ENCODE measurements at places on chromosomes 4 and X.

- no peak for DNase-seq
Measured at GRCh38 chrX:116306218-116306617, 130.2 kb upstream of the SLC6A14 start.

- no peak for DNase-seq
Measured at GRCh38 chr4:36242629-36243354, 1.5 kb downstream of the ARAP2 start.

DNA sequence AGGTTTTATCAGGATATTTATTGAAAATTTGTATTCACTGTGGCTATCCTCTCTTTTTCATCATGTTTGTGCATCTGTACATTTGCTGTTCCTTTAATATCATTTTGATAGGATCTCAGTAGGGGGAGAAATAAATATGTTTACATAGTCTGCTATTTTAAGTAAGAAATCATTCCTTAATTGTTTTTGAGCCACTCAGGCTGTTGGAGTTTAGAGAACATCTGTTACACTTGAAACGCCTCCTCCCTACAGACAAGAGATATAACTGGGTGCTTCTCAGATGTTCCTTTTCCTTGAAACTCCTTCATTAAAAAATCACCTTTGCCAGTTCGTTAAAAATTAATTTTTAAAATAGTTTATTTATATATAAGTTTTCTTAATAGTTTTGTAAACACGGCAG, 59.4 kb downstream of the QRFPR start:
- no peak for DNase-seq

DNA sequence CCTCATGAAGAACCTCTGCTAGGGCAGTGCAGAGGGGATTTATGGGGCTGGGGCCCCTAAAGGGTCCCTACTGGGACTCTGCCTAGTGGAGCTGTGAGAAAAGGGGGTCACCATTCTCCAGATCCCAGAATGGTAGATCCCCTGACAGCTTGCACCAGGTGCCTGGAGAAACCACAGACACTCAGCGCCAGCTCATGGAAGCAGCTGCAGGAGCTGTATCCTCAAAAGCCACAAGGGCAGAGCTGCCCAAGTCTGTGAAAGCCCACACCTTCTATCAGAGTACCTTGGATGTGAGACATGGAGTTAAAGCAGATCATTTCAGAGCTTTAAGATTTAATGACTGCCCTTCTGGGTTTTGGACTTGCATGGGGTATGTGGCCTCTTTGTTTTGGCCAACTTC, 38.6 kb downstream of the MAP9 start:
- DNase-seq = no peak

- DNase-seq = no peak
Measured at GRCh38 chrX:8090906-8091305, 80.2 kb downstream of the VCX2 start.

Measured in CD4-positive, alpha-beta T cell treated with Interleukin-1 beta for 1 hour (primary cell).